ENCODE measurements at places on chromosomes 1 and 21.

DNA sequence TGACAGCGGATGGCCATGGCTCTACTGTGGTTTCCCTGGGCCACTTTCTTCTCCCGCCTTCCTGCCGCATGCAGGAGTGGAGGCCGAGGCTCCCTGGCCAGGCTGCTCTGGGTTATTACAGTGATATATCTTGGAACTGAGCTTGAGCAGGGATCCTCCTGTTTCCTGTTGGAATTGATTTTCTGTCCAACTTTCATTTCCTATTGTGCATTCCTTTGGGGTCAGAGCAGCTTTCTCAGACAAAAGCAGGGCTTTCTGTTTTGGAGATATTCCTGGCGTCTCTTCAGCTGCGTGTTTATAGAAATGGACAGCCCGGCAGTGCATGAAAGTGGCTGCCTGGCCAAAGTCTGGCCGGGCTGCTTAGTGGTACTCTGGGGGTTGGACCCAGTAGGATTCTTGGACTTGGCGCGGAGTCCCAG, 146.4 kb downstream of the KIF26B start:
- DNase-seq = no peak

DNA sequence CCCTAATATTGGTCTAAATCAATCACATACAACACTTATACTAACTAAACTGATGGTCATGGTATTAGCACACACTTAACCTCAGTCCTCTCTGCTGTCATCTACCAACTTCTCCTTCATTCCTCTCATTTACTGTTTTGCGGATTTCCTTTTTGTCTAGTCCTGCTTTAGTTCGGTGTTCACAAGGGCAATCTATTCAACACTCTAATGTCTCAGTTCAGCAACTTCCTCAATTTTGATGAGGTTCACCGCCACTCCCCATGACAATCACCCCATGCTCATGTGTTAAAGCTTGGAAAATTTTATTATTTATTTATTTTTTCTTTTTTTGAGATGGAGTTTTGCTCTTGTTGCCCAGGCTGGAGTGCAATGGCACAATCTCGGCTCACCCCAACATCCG, 301.1 kb downstream of the PTPRC start:
- no peak for DNase-seq

GRCh38 chr1:212137854-212138253, 102.3 kb downstream of the DTL start:
- no peak for DNase-seq

DNA sequence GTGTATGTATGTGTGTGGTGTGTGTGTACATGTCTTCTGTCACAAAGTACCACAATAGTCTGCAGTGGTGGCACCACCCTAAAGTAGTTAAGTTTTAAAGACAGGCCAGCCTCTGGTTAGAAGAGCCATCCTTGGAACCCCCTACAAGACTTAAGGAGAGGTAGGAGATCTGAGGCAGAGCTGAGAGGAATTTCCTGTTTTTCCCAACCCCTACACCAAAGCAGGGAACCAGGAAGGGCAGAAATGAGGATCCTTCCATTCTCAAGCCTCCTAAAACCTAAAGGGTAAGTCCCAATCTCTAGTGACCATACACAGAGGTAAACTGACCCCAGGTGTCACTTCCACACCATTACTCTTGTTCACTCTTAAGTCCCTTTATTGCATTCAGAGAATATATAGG, 11.1 kb downstream of the PEA15 start:
- no peak for DNase-seq

DNA sequence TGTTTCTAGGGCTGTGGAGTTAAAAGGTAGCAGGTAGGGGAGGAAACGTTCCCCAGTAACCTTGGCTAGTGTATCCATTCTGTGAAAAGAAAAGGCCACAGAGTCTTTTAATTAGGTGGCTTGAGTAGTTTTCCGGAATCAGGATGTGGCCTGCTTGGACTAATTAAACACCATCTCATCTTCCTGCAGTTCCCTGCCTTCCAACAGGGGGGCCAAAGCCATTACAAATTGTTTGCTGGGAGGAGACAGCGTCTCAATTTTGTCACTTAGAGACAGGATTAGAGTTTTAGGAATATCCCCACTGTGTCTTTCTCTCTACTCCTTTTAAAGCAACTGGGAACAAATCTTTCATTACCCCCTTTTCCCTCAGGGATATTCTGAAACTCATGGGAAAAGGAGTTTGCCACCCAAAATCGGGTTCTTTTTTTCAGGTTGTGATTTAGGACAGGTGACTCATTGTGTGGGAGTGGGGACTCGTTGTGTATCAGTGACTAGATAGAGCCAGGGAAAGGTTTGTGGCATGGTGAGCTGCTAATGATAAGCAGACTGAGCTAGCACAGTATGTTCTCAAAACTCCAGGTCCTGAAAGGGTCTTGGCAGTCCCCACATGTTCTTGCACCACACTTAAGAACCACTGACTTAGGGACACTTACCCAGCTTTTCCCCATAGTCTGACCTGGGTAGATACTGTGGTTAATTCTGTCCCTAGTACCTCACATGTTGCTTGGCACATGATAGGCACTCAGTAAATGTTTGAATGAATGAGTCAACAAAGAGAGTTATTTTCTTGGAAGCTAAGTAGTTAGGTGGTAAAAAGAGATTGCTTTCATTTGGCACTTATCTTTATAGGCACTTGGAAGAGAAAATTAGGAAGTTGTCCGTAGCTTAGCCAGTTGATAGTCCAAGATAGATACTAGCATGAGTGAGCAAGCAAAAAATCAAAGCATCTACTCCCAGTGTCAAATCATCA, 22.5 kb downstream of the INTS3 start:
- no peak for DNase-seq

DNA sequence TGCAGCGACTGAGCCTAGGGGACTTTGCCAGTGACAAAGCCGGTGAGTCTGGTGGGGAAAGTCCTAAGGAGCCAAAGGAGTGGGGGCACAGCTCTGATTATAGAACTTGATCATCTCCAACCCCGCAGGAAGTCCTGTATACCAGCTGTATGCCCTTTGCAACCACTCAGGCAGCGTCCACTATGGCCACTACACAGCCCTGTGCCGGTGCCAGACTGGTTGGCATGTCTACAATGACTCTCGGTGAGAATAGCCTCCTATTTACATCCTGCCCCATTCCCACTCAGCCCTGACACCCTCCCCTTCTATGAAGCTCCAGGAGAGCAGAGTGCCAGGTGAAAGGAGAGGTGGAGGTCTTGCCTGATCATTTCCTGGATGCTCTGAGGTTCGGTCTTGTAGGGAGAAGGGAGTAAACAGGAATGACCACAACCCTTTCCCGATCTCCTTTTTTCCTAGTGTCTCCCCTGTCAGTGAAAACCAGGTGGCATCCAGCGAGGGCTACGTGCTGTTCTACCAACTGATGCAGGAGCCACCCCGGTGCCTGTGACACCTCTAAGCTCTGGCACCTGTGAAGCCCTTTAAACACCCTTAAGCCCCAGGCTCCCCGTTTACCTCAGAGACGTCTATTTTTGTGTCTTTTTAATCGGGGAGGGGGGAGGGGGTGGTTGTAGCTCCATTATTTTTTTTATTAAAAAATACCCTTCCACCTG, 1.2 kb upstream of the PPOX start:
- no peak for DNase-seq

GRCh38 chr1:160082926-160083325, 1.6 kb downstream of the KCNJ9 start:
- no peak for DNase-seq
